ENCODE measurements at places on chromosomes 11 and 22.

DNA sequence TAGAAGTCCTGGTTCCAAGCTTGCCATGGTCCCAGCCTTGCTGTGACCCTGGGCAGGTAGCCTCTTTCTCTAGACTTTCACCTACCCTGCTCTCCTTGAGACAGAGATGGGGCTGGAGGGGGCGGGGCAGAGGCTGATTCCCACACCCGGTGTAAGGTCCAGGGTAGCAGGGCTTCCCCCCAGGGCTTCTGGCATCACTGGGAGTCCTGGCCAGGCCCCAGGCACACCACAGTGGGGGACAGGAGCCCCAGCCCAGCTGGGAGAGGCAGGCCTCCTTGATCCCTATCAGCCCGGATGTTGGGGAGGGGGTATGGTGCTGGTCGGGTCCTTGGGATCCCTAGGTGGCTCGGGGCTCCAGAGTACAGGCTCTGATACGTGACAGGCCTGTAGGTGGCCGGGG is 1.7 kb upstream of the NUDT8 start:
- no peak for DNase-seq

DNA sequence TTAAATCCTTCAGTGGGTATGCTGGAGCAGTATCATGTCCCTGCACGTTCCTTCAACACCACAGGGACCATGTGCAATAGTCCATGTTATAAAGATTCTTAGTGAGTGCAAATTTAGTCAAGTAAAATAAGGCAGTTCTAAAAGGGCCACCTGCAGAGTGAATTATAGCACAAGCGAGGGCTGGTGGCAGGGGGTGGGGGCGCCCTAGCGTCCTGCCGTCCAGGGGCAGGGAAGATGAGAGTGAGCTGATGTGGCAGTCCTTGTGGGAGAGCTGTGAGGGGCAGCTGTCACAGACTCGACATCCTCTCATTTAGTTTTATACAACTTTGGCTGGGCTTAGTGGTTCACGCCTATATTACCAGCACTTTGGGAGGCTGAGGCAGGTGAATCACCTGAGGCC is 29.1 kb downstream of the FAM118A start:
- no peak for DNase-seq

DNA sequence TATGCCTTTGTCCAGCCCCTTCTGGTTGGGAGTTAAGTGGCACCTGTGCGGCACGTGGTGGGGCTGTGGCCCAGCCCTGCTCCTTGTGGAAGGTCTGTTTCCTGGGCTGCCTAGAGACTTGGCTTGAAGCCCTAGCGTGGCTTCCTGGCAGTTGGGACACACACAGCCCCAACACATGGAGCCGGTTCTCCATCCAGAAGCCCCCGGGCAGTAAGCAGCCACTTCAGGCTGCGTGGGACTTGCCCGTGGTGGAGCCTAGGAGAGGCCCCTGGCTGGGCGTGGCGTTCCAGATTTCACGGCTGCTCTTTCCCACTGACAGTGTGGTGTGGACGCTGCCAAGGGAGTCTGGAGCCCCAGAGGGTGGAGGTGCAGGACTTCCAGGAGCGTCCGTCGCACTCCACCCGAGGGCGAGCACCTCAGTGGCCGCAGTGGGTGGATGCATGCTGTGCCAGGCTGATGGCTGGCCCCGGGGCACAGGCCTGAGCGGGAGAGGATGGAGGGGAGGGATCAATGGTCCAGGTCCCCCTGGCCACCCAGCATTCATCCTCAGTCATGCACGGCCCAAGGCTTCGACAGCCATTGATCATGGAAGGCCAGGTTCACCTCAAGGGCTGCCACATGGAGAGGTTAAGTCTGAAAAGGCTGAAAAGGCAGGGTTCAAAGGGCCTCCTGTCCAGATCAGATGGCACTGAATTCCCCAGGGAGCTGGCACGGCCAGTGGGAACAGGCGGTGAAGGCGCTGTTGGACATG is 9.3 kb downstream of the CCND1 start:
- DNase-seq = no peak

GRCh38 chr11:77149716-77150392 is 21.8 kb downstream of the MYO7A start:
- no peak for DNase-seq

GRCh38 chr22:36239150-36239400 is 252 bp downstream of the APOL2 start:
- no peak for DNase-seq

Data from activated T-helper 1 cell treated with anti-CD3 and anti-CD28 coated beads, Interleukin-2, amount 50 U/mL, for 16 hours (primary cell).